ENCODE measurements at places on chromosomes 5 and 9. TPM values are rescaled to one million over a fixed set of nuclear protein-coding genes. Genes with fewer than 3 reads are reported as not detected.

Gene CAVIN4
- total RNA-seq = 1.2 TPM

Gene PTGS1
- total RNA-seq = 67.8 TPM

Gene SPATA31A3
- total RNA-seq = not detected

Gene GABRB2
- total RNA-seq = not detected

Gene SPINK6
- total RNA-seq = not detected
